ENCODE measurements at places on chromosomes 4 and X.

DNA sequence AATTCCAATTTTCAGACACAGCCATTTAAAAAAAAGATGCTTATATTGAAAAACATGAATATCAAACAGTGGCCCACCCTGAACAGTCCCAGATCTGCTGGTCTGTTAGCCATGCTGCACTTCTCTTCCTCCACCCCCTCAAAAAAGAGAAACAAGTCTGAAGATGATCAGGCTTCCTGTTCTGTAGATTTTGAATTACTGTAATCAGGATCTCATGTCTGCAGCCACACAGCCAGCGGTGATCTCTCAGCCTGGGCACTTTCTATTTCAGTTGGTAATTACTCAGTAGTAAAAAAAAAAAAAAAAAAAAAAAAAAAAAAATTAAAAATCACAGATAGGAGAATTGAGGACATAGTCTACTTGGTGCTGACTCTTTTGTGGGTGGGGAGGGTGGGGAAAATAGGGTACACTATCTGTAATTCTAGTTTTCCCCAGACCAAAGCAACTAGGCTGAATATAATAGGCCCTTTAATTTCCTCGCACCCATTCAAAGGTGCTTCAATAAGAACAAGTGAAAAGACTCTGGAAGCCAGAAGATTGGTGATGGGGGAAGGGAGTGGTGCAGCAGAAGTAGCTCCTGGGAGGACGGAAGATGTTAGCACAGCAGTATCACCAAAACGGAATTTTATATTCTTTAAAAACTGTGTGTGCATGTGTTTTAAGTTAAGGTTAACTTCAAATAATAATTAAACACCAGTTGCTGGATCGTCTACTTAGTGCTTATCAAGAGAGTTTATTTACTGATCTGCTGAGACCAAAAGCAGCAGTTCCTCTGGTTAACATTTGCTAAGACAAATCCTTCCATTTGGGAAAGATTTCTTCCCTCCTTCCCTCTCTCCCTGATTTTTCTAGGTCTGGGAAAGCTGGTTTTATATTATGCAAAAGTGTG is 47.0 kb downstream of the SPRY1 start:
- DNase-seq: no peak

GRCh38 chr4:95758001-95758400 is 81.9 kb upstream of the PDHA2 start:
- DNase-seq: no peak

- DNase-seq: no peak
Measured at GRCh38 chr4:59553063-59553720, 1646.9 kb upstream of the ADGRL3 start.

DNA sequence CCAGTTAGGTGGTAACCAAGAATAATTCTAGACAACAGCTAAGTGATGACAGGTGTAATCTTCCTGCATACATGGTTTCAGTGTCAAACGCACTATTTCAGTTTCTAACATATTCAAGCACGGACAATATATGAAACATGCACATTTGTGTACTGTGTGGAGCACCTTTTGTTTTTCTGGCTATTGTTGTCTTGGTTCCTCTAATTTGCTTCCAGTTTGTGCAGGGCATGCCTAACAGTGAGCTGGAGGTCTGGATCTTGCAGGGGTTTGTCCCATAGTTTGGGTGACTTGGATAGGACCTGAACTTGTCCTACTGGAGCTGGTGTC is 70.5 kb upstream of the TBC1D9 start:
- DNase-seq: no peak

GRCh38 chr4:149765630-149766029 is 50.0 kb downstream of the IQCM start:
- no peak for DNase-seq
